Ovary (tissue), 10 donors: ENCODE measurements at places on chromosomes 5 and 9. TPM values are rescaled to one million over a fixed set of nuclear protein-coding genes. Genes with fewer than 3 reads are reported as not detected.

DNA sequence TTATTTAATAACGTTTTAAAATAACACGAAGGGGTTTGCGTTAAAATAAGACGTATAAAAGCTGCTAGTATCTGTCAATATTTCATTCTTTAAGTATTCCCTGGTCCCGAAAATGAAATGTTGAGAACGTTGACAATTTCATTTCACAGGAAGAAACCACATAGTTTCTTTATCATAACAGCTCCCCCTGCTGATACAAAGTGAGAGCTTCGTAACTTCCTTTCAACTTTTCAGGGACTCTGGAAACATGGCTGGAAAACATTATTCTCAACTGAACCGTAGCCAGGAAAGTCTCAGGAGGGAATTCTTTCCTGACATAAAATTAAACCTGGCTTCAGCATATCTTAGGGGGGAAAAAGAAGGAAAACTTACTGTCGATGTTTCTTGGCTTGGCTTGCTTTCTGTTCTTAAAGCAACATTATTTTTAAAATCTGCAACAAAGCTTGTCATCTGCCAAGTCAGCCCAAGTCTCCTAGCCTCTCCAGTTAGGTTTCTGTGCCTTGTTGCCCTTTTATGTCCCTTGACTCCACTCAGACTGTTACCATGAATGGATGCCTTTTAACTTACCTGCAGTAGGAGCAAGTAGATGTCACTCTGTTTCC, 122.9 kb upstream of the DAB2 start:
- no peak overlapping the region for H3K27ac ChIP-seq
- no peaks in the 10 kb centered on the region for H3K36me3 ChIP-seq
- H3K4me3 ChIP-seq: no peak overlapping the region

DNA sequence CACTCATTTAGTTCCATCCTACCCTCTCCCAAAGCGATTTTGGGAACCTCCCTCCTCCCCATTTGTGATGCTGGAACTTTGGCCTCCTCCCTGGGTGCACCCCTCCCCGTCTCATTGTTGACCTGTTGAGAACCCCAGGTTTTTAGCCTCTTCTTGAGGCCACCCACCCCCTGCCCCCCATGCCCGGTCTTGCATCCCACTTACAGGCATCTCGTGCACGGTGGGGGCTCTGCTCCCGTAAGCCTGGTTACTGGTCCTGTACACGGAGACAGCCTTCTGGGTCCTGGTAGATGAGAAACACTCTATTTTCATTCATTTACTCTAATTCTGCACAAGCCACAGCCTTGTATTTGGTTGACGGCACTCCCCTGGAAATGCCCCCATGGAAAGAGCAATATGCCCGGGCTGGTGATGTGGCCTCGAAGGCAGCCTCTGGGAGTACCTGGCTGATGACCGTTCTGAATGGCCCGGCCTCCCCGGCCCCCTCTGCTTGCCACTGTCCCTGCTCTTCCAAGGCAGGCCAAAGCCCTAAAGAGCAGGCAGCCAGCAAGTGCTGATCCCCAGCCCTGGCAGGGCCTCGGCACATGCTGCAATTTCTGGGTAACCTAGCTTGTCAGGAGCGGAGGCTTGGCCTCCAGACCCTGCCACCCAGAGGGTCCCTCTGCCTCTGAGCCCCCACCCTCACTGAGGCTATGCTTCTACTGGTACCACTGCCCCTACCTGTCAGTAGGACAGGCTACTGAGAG, 1.9 kb upstream of the MRPS2 start:
- H3K36me3 ChIP-seq: no peaks in the 10 kb centered on the region
- no peak overlapping the region for H3K4me3 ChIP-seq
- no peak overlapping the region for H3K27ac ChIP-seq
- H3K27me3 ChIP-seq: no peaks in the 10 kb centered on the region

DNA sequence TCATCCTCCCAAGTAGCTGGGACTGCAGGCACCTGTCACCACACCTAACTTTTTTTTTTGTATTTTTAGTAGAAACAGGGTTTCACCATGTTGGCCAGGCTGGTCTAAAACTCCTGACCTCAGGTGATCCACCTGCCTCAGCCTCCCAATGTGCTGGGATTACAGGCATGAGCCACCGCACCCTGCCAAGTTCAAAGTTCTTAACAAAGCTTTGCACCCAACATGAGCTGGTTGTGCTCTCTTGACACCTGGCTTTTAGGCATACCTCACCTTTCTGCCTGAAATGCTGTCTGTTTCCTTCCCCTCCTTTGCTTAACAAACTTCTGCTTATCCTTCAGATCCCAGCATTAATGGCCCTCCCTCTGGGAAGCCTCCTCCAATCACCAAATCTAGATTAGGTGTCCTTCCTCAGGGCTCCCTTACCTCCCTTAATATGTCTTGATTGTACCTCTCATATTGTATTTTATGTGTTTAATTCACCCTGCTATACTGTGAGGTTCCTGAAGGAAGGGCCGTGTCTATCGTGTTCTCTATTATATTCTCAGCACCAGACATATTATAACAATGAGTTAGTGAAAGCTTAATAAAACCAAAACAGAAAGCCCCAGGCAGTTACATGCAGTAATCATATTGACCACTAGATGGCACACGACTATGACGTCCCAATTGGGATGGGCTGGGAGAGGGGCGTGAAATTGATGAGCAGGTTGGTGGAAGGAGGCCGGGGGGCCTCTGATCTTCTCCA, 62.9 kb upstream of the PPARGC1B start:
- no peaks in the 10 kb centered on the region for H3K36me3 ChIP-seq
- H3K4me3 ChIP-seq: no peak overlapping the region
- no peak for DNase-seq
- no peaks in the 10 kb centered on the region for H3K4me1 ChIP-seq

DNA sequence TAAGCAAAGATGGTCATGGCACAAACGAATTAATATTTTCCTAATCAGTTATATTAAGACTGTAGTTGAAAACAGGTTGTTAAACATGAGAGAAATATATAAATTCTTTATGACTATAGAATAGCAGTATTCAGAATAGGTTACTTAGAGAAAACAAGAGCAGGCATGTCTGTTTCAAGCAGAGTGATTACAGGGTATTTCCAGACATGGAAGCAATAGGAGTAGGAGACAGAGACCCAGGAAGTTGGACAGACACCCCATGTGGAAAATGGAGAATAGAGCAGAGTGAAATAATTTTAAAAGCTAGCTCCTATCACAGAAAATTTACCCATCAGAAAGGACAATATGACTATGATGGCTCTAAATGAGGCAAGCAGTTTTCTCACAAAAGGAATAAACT, 111.5 kb downstream of the IZUMO3 start:
- H3K4me3 ChIP-seq: no peak overlapping the region
- no peak overlapping the region for H3K27ac ChIP-seq
- no peaks in the 10 kb centered on the region for H3K4me1 ChIP-seq
- no peaks in the 10 kb centered on the region for H3K27me3 ChIP-seq
- no peaks in the 10 kb centered on the region for H3K36me3 ChIP-seq
- no peak for DNase-seq

DNA sequence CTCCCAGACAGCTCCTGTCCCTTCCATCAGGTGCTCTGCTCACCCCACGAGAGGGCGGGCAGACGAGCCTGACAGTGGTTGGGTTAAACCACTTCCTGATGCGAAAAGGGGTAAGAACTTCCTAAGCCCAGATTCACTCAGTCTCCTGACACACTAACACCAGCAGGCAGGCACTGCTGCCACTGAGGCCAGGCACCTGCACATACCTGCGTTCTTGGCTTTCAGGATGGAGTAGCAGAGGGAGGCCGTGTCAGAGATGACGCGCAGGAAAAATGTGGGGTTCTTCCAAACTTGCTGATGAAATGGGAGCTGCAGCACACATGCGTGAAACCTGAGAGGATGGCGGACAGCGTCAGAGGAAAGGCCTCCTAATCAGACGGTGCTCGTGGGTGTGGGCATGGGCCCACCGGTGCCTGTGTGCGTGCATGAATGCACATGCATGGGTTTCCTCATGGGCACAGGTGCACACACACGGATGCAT, 29.9 kb downstream of the SLC6A18 start:
- no peak overlapping the region for H3K4me3 ChIP-seq
- H3K36me3 ChIP-seq: no peaks in the 10 kb centered on the region
- H3K4me1 ChIP-seq: no peaks in the 10 kb centered on the region
- no peak overlapping the region for H3K27ac ChIP-seq
- DNase-seq: no peak
- H3K27me3 ChIP-seq: no peaks in the 10 kb centered on the region

DNA sequence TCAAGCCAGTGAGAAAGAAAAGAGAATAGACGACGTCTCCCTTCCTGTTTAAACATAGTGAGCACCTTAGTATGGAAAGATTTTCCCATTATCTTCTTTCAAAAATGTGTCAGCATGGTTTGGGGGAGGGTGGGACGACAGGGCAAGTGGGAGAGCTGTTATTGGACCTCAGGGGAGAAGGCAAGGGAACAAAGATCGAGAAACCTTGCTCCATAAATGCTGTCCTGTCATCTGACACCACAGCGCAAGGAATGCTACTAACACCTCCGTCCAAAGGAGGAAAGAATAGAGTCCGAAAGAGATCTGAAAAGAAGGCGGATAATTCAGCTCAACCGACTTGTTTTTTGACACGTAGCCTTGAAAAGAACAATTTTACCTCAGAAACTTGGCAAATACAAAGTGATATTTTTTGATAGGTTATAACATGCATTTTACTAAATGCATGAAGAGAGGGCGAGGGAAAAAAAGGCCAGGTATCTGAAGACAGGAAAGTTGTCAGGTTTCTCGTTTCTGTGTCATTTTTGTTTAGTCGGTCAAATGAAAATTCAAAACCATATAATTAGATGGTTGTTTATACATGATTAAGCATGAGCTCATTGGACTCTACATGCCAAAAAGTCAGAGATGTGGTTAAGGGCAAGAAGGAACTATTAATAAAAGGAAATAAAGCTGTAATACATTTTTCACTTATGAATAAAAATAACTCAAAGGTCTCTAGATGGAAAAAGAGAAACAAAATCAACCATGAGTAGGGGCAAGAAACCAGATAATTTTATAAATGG, 155.7 kb downstream of the GLIS3 start:
- H3K36me3 ChIP-seq: no peaks in the 10 kb centered on the region
- no peak for DNase-seq
- H3K4me3 ChIP-seq: no peak overlapping the region
- no peaks in the 10 kb centered on the region for H3K27me3 ChIP-seq

DNA sequence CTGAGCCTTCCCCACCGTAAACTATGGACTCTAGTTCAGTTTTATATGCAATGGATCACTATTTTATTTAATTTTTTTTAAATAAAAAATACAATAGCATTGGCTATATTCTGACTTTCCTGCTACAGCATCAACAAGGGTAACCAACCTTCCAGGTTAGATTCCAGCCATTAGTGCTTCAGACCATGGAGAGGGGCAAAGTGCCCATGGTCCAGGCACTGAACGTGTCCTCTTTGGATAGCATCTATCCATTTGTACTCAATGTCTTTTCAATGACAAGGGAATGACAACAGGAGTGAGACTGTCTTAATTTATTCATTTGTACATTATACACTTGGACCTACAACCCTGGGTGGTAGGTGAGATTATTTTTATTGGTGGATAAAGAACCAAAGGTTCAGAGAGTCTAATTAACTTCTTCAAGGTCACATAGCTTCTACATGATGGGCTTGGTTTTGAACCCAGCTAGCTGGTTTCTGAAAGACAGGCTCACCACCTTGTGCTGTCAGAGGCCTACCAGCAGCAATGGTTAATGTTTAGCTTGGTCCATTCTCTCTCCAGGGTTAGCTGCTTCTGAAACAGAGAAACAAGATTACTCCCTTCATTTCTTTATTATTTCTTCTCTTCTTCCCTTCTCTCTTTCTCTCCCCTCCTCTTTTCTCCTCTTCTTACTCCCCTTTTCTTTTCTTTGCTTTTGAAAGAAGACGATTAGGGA, 11.5 kb downstream of the TMEM171 start:
- H3K4me3 ChIP-seq: no peak overlapping the region
- no peaks in the 10 kb centered on the region for H3K36me3 ChIP-seq
- no peaks in the 10 kb centered on the region for H3K27me3 ChIP-seq
- no peak for DNase-seq
- no peaks in the 10 kb centered on the region for H3K4me1 ChIP-seq

The DEPDC1B gene
- not detected for total RNA-seq
